ENCODE measurements at places on chromosomes 13 and 19.

- DNase-seq, result no peak
Observed at GRCh38 chr13:51659276-51660127, 75.2 kb downstream of the WDFY2 start.

GRCh38 chr13:111895896-111896821 lies 170.8 kb upstream of the SOX1 start:
- DNase-seq, result no peak

GRCh38 chr19:50250450-50251136 lies 47.2 kb downstream of the MYH14 start:
- no peak for DNase-seq

DNA sequence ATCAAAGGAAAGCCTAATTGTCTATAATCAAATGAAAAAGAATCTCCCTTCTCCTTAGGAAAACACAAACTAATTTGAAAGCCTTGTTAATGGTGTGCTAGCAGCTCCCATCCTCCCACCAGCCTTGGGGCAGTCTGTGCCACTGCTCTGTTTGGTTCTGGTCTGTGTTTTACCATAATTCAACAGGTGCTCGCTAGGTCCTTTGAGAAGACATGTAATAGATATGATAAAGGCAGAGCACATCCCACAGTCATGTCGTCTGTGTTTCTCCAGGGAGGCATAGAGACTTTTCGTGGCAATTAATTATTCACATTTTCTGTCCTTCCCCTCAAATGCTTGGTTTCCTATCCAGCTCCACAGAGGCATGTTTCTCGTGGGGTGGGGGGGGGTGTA lies 23.8 kb downstream of the FAM124A start:
- DNase-seq, result no peak

GRCh38 chr19:38699647-38700349 lies 44.5 kb downstream of the CAPN12 start:
- no peak for DNase-seq
